Natural killer cell (primary cell): ENCODE measurements at places on chromosomes 1 and 21. TPM values are rescaled to one million over a fixed set of nuclear protein-coding genes. Genes with fewer than 3 reads are reported as not detected.

DNA sequence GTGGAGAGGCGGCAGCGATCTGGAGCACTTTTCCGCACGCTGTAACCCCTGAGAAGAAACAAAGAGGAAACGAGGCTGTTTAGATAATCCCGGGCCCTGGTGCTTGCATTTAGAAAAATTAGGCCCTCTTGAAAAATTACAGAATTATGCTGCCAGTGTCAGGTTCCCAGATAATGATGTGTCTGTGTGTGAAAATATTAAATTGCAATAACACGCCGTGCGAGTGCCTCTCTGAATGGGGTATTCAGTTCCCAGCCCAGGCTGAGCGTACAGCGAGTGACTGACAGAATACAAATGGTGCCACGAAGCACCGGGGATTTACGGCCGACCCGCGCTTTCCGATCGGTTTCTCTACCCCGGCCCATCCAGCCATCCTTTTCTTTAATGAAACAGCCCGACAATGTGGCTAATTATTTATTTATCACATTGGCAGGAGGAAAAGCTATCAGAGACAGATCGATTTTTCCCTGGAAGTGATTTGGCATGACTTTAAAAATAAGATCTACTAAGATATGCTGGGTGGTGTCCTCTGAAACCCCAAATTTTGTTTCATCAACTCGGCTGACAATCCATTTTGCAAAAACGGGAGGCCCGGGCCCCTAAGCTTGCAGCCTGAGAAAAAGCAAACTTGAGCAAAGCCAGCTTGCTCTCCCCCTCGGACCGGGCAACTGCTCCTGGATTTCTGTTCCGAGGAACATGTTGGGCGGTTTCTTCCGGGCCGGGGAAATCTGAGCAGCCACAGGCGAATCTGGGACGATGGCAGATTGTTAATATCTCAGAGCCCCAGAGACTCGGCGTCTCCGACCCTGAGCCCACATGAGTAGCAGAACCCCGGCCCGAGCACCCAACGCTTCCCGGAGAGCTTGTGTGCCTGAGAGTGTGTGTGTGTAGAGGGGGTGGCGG is 11.3 kb downstream of the PRDM16 start:
- H3K4me3 ChIP-seq, result no peak overlapping the region
- no peak for DNase-seq
- H3K27ac ChIP-seq, result no peak overlapping the region
- H3K27me3 ChIP-seq, result no peaks in the 10 kb centered on the region
- H3K36me3 ChIP-seq, result no peaks in the 10 kb centered on the region

DNA sequence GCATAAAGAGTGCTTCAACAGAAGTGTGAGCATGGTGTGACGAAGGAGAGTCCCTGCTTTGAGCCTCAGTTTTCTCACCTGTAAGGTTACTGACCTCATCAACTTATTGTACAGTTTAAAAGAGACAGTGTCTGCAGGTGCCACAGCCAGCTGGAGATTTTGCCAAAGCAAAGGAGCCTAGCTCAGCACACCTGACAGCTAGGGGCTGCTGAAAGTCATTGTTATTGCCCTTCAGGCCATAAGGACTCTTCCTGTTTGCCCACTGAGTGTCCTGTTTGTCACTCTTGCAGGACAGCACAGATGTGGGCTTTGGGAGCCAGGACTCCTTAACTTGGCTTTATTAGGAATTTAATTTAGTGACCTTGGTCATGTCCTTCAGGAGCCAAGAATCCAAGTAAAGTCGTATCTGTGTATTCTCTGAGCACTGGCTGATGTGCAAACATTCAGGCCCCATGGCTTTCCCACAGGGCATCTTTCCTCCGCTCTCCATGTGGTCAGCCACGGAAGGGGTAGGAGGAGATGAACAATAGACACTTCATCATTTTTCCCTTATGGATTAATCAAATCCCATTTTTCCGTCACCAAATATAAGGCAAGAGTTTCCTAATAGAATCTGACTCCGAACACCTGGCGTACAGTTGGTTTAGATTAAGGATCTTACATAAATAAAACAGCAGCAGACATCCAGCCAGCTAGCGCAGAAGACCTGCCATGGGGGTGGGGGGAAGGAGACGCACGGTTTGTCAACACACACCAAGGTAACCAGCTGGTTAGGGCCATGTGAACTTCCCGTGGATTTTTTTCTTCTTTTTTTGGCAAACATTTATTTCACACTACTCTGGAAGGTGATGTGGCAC is 43.1 kb upstream of the KANK4 start:
- no peaks in the 10 kb centered on the region for H3K36me3 ChIP-seq
- H3K4me1 ChIP-seq, result no peaks in the 10 kb centered on the region
- H3K4me3 ChIP-seq, result no peak overlapping the region

The CLEC20A gene
- total RNA-seq, result not detected

DNA sequence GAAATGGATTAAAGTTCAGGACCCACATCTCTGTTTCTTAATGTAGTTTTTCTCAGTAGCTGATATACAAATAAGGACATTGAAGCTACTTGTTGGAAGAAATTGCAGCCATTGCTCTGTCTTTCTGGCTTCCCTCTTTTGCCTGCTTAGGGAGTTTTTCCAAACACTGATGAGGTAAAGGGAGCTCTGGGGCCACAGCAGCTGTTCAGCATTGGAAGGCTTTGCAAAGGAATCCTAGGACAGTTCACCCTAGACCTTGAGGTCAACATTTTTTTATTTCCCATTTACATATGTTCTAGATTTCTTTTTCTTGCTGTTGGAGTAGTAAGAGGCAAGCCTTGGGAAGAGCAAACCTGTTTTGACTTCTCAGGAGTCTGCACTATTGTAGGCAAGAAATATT is 126.9 kb upstream of the PLPPR5 start:
- H3K36me3 ChIP-seq, result no peaks in the 10 kb centered on the region
- no peak for DNase-seq
- no peak overlapping the region for H3K27ac ChIP-seq
- no peaks in the 10 kb centered on the region for H3K27me3 ChIP-seq
- H3K4me3 ChIP-seq, result no peak overlapping the region
- H3K4me1 ChIP-seq, result no peaks in the 10 kb centered on the region

DNA sequence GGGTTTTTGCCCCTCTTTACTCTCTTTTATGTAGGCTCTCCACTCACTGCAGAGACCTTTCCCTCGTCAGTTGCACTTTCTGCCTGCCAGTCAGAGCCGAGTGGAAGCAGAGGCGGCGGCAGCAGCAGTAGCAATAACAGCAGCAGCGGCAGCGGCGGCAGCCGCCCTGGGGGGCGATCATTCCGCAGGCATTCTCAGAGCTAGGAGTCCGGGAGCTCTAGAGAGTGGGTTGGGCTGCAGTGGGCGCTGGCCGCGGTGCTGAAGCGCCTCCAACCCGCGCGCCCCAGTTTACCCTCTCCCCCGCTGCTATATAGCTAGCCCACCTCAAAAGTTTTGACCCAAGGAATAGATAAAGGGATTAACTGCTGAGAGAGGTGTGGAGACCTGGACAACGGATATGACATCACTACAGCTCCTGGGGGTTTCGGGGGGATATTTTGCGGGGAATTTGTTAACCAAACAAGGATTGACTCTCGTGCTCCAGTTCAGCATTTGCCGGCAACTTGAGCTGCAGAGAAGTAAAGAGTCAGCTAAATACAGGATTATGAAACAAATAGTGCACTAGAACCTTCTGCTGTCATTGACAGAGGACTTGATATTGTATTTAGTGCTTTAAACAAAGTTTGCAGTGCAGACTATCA is at the start of gene OLFM3:
Gene OLFM3 (minus strand): TSS at position 102 of the 641 bp plus-strand sequence.
- peaks cover 5% of the 10 kb centered on the region for H3K27me3 ChIP-seq
- H3K4me1 ChIP-seq, result no peaks in the 10 kb centered on the region
- H3K27ac ChIP-seq, result no peak within 1 kb of the TSS
- no peak for DNase-seq

The PLD5 gene
- not detected for total RNA-seq

DNA sequence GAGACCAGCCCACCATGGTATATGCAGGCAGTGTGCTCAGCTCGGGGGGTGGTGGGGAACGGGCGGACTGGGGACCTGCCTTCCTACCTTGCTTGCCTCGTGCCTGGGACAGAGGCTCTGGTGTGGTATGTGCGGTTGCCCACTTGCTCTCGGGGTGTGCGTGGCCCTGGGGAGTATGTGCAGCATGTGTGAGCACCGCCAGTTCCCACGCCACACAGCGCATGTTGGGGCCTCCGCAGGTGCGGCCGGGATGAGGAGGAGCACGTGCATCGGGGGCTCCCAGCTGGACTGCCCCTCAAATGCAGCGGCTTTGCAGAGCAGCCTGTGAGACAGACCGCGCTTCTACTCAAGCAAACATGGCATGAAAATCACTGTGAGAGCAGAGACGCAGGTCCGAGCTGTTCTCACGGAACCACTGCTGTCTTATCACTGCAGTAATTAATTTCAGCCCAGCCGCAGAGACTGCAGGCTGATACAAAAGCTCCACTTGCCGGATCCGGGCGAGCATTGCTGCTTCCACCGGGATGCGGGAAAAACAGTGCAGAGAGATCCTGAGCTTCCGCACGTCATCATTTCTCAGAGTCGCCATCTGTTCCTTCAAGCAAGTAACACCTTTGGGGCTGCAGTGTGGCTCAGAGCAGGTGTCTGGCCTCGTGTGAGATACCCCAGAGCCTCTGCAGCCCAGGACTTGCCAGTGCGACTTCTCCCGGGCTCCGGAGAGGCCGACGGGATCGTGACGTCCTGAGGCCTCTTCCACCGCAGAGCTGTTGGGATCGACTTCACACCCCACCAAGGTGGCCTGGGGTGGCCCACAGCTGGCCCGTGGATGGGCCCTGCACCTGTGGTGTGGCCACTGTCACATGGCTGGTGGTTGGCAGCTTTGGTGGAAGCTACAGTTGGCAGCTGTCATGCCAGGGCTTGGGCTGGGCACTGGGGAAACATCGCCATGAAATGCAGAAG is 92.6 kb upstream of the ACTRT2 start:
- no peak for DNase-seq
- no peaks in the 10 kb centered on the region for H3K27me3 ChIP-seq
- no peak overlapping the region for H3K4me3 ChIP-seq
- H3K36me3 ChIP-seq, result no peaks in the 10 kb centered on the region
- H3K27ac ChIP-seq, result no peak overlapping the region

DNA sequence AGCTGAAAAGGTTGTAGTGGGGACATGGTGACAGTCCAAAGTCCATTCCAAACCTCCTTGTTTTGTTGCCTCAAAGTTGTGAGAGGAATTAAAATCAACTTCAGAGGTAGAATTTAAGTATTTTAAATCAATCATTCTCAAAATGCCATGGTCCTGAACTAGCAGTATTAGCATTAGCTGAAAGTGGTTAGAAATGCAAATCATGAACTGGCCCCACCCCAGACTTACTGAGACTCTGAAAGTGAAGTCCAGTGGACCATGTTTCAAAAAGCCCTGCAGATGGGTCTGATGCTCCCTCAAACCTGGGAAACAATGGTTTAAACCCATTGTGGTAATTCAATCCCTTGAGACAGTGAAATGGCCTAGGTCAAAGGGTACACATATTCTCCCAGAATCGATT is 36.2 kb upstream of the KRTAP11-1 start:
- no peak overlapping the region for H3K4me3 ChIP-seq
- no peaks in the 10 kb centered on the region for H3K27me3 ChIP-seq
- no peak overlapping the region for H3K27ac ChIP-seq
- no peaks in the 10 kb centered on the region for H3K4me1 ChIP-seq
- no peak for DNase-seq

DNA sequence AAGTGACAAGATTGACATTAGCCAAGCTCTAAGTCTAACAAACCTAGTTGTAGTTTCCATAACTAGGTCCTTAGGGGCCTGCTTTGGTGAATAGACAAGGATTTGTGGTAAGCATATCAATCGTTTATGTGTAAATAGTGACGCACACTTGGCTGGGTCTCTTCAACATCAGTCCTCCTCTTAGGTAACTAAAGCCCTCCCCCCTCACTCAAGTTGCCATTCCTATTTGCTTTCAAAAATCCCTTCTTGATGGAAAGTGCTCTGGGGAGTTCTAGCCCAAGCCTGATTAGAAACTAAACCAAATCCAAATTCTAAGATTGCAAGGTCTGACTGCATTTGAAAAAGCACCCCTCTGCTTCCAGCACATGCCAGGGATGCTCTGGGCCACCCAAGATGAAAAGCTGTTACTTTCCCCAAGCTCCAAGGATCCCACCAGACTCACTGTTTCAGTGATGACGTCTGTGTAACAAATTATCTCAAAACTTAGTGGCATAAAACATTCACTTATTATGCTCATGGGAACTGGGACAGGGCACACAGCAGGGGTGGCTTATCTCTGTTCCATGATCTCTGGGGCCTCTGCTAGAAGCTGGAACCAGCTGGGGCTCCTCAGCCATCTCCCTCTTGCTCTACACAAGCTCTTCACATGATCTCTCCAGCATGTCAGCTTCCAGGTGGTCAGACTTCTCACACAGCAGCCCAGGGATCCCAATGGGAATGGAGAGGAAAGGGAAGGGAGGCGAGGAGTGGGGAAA is 74.1 kb downstream of the RRAGC start:
- no peaks in the 10 kb centered on the region for H3K4me1 ChIP-seq
- DNase-seq, result no peak
- H3K27me3 ChIP-seq, result peaks cover 8% of the 10 kb centered on the region
- H3K4me3 ChIP-seq, result no peak overlapping the region
- no peak overlapping the region for H3K27ac ChIP-seq

DNA sequence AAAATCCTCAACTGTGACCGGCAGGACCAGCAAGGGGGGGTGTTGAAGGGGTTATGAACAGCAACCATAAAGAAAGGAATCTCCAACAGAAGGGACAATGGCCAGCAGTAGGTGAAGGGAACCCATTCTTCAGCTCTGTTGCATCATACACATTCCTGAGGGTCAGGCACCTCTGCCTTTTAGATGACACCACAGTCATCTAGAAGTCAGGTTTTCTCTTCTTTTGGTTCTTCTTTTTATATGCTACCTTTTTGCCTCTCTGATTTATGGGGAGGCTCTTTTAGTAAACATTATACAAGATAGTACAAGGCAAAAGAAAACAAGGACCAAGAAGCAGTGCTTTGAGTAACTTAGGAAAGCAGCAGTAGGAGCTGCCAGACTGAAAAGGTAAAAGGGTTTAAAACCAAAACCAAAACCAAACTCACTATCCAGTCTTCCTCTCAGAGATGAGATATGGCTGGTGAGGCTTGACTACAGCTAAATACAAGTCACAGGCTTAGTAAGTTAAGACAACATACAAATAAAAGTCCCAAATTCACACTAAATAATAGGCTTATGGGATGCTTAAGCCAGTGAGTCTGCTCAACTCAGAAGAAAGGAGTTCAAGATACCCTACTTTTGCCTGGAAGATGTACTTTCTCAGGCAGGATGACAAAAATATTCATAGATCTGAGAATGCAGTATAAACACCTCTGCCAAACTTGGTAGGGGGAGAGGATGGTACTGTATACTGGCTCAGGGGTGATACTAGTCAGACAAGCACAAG is 4.1 kb downstream of the TEX38 start:
- no peaks in the 10 kb centered on the region for H3K27me3 ChIP-seq
- DNase-seq, result peak; percentile 57
- H3K27ac ChIP-seq, result peak overlapping the region; percentile 70
- peaks cover 34% of the 10 kb centered on the region for H3K36me3 ChIP-seq
- peaks cover 4% of the 10 kb centered on the region for H3K4me1 ChIP-seq

The TRIM17 gene
- total RNA-seq, result 13.4 TPM
